ENCODE measurements at places on chromosomes 2 and 18. TPM values are rescaled to one million over a fixed set of nuclear protein-coding genes. Genes with fewer than 3 reads are reported as not detected.

The ACVR1C gene
- total RNA-seq = 1.2 TPM

The EFHD1 gene
- total RNA-seq = 49.1 TPM

The ANKRD44 gene
- 1.2 TPM for total RNA-seq

The DCDC2C gene
- total RNA-seq = not detected

The BMP10 gene
- 0.37 TPM for total RNA-seq

The GYPC gene
- 31.3 TPM for total RNA-seq

The C2orf81 gene
- total RNA-seq = 2.7 TPM

The RBM44 gene
- total RNA-seq = 2.4 TPM

The MYO3B gene
- total RNA-seq = not detected

The NEUROD1 gene
- total RNA-seq = not detected

The RRM2 gene
- 30.3 TPM for total RNA-seq

The TUBA3E gene
- not detected for total RNA-seq

The CCDC85A gene
- total RNA-seq = 3.8 TPM

The ST8SIA3 gene
- not detected for total RNA-seq

The CGREF1 gene
- 1.4 TPM for total RNA-seq

The RAD51AP2 gene
- not detected for total RNA-seq

The RESP18 gene
- not detected for total RNA-seq

Data from stomach (tissue), 19 donors.